ENCODE measurements at places on chromosomes 3 and 15. TPM values are rescaled to one million over a fixed set of nuclear protein-coding genes. Genes with fewer than 3 reads are reported as not detected.

DNA sequence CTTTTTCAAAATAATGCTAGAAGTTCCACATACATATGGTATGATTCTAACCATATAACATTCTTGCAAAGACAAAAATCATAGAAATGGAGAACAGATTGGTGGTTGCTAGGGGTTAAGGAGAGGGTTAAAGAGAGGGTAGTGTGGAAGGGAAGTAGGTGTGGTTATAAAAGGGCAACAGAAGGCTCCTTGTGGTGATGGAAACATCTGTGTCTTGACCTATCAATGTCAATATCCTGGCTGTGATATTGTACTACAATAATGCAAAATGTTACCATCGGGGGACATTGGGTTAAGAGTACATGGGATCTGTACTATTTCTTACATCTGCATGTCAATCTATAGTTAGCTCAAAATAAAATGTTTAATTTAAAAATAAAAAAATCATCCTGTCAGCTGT, 67.8 kb upstream of the FSIP1 start:
- H3K36me3 ChIP-seq, result no peaks in the 10 kb centered on the region
- H3K27ac ChIP-seq, result no peak overlapping the region
- DNase-seq, result no peak
- no peak overlapping the region for H3K4me3 ChIP-seq
- peaks cover 7% of the 10 kb centered on the region for H3K27me3 ChIP-seq

GRCh38 chr3:150097588-150097890, 126.8 kb upstream of the PFN2 start:
- H3K4me1 ChIP-seq, result peaks cover 4% of the 10 kb centered on the region
- H3K27ac ChIP-seq, result no peak overlapping the region
- no peak overlapping the region for H3K4me3 ChIP-seq
- no peak for DNase-seq
- H3K36me3 ChIP-seq, result no peaks in the 10 kb centered on the region

DNA sequence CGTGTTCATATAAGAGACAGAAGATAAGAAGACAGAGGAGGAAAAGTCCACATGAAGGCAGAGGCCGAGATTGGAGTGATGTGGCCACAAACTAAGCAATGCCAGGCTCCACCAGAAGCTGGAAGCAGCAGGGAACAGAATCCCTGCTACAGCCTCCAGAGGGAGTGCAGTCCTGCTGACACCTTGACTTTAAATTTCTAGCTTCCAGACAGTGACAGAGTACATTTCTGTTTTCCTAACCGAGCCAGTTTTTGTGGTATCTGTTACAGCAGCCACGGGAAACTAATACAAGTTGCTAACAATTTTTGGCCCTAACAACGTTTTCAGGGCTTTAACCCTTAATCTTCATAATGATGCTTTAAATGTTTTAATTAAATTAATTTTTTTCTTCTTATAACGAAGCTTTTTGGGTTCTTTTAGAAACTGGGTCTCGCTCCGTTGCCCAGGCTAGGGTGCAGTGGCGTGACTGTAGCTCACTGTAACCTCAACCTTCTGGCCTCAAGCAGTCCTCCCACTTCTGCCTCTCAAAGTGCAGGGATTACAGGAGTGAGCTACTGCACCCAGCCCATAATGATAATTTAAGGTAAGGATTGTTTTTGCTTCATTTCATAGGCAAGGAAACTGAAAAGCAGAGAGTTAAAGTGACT, 202.3 kb upstream of the PROK2 start:
- H3K4me1 ChIP-seq, result peaks cover 5% of the 10 kb centered on the region
- no peaks in the 10 kb centered on the region for H3K27me3 ChIP-seq
- H3K27ac ChIP-seq, result no peak overlapping the region
- H3K4me3 ChIP-seq, result no peak overlapping the region
- H3K36me3 ChIP-seq, result no peaks in the 10 kb centered on the region

DNA sequence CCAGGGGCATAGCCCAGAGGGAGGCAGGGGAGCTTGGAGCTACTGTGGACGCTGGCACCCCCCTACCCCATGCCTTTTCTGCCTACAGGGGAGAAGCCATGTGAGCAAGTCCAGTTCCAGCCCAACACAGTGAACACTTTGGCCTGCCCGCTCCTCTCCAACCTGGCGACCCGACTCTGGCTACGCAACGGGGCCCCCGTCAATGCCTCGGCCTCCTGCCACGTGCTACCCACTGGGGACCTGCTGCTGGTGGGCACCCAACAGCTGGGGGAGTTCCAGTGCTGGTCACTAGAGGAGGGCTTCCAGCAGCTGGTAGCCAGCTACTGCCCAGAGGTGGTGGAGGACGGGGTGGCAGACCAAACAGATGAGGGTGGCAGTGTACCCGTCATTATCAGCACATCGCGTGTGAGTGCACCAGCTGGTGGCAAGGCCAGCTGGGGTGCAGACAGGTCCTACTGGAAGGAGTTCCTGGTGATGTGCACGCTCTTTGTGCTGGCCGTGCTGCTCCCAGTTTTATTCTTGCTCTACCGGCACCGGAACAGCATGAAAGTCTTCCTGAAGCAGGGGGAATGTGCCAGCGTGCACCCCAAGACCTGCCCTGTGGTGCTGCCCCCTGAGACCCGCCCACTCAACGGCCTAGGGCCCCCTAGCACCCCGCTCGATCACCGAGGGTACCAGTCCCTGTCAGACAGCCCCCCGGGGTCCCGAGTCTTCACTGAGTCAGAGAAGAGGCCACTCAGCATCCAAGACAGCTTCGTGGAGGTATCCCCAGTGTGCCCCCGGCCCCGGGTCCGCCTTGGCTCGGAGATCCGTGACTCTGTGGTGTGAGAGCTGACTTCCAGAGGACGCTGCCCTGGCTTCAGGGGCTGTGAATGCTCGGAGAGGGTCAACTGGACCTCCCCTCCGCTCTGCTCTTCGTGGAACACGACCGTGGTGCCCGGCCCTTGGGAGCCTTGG, 5.6 kb downstream of the CIB1 start:
- no peak for DNase-seq
- no peaks in the 10 kb centered on the region for H3K27me3 ChIP-seq
- no peak overlapping the region for H3K27ac ChIP-seq

DNA sequence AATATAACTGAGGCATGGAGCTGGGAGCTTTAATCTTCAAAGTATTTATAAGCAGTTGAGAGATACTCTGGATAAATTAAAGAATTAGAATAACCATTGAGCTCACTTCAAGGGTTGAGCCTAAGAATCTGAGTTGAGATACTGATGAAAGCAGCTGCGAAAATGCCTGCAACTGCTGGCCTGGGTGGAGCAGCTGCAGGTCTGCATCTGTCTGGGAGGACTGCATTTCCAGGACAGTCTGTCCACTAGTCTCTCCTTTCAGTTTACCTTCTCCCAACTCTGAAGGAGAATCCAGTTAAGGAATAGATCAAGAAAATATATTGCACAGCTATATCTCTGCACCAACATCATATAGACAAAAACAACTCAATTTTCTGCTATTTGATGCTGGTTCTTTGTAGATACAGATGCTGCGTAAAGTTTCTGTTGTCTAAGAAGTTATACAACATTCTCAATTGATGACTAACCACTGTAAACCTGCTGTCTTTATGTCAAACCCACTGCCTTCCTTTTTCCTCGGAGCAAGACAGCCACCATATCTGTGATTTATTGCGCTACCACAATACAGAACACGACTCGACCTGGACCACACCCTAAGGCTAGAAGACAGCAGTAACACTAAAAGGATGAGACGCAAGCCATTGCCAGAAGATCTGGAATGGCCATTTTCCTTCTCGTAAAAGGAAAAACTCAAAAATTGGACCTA, 245.1 kb downstream of the MAGI1 start:
- peak overlapping the region; percentile 63 for H3K27ac ChIP-seq
- peaks cover 24% of the 10 kb centered on the region for H3K4me1 ChIP-seq
- H3K27me3 ChIP-seq, result no peaks in the 10 kb centered on the region
- H3K4me3 ChIP-seq, result peak overlapping the region; percentile 16

DNA sequence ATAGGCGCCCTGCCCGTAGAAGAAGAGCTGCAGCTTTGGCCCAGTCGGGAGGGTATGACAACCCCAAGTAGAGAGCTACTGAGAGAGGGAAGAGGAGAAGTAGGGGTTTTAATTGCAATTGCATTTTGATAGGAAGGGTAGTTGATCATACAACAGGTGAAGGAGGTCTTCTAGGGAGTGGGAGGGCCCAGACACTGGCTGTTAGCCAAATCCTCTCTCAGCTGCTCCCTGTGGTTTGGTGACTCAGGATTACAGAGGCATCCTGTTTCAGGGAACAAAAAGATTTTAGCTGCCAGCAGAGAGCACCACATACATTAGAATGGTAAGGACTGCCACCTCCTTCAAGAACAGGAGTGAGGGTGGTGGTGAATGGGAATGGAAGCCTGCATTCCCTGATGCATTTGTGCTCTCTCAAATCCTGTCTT, 408.9 kb upstream of the THBS1 start:
- H3K4me1 ChIP-seq, result peaks cover 13% of the 10 kb centered on the region
- H3K4me3 ChIP-seq, result no peak overlapping the region
- H3K27me3 ChIP-seq, result no peaks in the 10 kb centered on the region
- H3K36me3 ChIP-seq, result no peaks in the 10 kb centered on the region
- no peak overlapping the region for H3K27ac ChIP-seq
- no peak for DNase-seq

DNA sequence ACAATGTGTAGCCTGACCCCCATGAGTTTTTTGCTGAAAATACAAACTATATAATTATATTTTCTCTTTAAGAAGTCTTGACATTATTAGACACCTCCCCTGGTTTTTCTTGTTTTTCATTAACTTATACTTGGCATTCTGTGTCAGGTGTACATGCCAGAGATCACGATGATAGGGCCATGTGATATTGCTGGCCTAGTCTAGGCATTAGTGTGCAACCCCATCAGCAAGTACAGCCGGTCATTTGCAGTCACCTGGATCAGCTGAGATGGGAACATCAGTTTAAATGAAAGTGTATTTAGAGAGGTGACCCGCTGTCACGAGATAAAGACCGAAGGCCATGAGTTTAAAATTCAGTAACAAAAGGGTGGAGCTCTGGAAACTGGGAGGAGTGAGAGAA, 12.6 kb upstream of the SPPL2A start:
- H3K27me3 ChIP-seq, result no peaks in the 10 kb centered on the region
- H3K27ac ChIP-seq, result no peak overlapping the region
- H3K4me3 ChIP-seq, result no peak overlapping the region
- H3K36me3 ChIP-seq, result no peaks in the 10 kb centered on the region
- H3K4me1 ChIP-seq, result peaks cover 3% of the 10 kb centered on the region

GRCh38 chr3:148042663-148043445, 633.7 kb downstream of the ZIC1 start:
- no peaks in the 10 kb centered on the region for H3K36me3 ChIP-seq
- H3K27me3 ChIP-seq, result no peaks in the 10 kb centered on the region
- H3K27ac ChIP-seq, result no peak overlapping the region
- H3K4me1 ChIP-seq, result no peaks in the 10 kb centered on the region
- no peak for DNase-seq

DNA sequence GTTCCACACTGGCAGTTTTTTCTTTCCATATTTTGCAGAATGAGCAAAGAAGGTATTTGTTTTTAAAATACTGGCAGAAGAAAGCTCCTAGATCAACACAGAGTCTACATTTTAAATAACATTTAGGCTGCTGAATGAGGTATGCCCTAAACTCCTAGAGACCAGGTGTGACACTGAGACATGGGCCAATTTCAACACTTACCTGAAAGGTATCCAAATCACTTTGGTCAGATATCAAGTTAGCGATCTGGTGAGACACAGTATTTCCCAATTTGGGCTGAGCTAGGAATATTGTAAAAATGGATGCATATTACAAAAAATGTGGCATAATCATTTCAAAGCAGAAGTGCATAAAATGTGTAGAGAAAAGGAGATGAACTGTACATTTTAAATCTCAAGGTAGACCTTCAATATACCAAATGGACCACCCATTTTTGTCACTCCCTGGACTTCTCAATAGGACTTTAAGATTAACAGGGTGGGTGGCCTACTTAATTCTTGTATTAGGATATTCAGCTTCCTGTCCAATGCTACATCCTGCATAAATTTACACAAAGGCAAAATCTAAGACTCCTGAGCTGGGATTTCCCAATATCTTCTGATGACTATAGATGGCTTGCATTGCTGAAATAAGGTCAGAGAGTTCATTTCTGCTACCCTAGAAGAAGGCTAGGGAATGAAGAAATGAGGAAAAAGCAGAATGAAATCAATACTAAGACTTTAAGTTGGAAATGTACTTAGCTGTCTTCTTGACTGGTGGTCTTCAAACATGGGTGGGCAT, 487.8 kb downstream of the FOXP1 start:
- DNase-seq, result no peak
- H3K4me1 ChIP-seq, result peaks cover 28% of the 10 kb centered on the region
- H3K4me3 ChIP-seq, result no peak overlapping the region
- H3K27me3 ChIP-seq, result no peaks in the 10 kb centered on the region

- H3K27me3 ChIP-seq, result no peaks in the 10 kb centered on the region
- no peak for DNase-seq
- H3K4me1 ChIP-seq, result peaks cover 9% of the 10 kb centered on the region
- H3K36me3 ChIP-seq, result no peaks in the 10 kb centered on the region
Observed at GRCh38 chr3:182508919-182509711, 284.2 kb upstream of the ATP11B start.

- H3K4me3 ChIP-seq, result no peak overlapping the region
- H3K4me1 ChIP-seq, result peaks cover 23% of the 10 kb centered on the region
- H3K36me3 ChIP-seq, result peaks cover 39% of the 10 kb centered on the region
- H3K27me3 ChIP-seq, result no peaks in the 10 kb centered on the region
- no peak overlapping the region for H3K27ac ChIP-seq
- DNase-seq, result no peak
Observed at GRCh38 chr3:139521144-139521543, 18.4 kb downstream of the RBP1 start.

GRCh38 chr3:194950906-194951628, 265.4 kb downstream of the FAM43A start:
- no peak overlapping the region for H3K4me3 ChIP-seq
- no peak for DNase-seq
- H3K27me3 ChIP-seq, result peaks cover 2% of the 10 kb centered on the region
- no peak overlapping the region for H3K27ac ChIP-seq
- peaks cover 8% of the 10 kb centered on the region for H3K4me1 ChIP-seq

GRCh38 chr3:65836047-65836446, 202.7 kb downstream of the MAGI1 start:
- H3K4me1 ChIP-seq, result peaks cover 14% of the 10 kb centered on the region
- H3K27me3 ChIP-seq, result no peaks in the 10 kb centered on the region
- no peak overlapping the region for H3K27ac ChIP-seq

RAD51 gene
- 20.5 TPM for total RNA-seq

SLC28A1 gene
- total RNA-seq, result 0.31 TPM

SERPINI2 gene
- 0.70 TPM for total RNA-seq

ALPK3 gene
- total RNA-seq, result 9.6 TPM

RAB6B gene
- 21.2 TPM for total RNA-seq

HTR3C gene
- total RNA-seq, result not detected

MYH15 gene
- 0.26 TPM for total RNA-seq
